ENCODE measurements at places on chromosomes 7 and 10.

DNA sequence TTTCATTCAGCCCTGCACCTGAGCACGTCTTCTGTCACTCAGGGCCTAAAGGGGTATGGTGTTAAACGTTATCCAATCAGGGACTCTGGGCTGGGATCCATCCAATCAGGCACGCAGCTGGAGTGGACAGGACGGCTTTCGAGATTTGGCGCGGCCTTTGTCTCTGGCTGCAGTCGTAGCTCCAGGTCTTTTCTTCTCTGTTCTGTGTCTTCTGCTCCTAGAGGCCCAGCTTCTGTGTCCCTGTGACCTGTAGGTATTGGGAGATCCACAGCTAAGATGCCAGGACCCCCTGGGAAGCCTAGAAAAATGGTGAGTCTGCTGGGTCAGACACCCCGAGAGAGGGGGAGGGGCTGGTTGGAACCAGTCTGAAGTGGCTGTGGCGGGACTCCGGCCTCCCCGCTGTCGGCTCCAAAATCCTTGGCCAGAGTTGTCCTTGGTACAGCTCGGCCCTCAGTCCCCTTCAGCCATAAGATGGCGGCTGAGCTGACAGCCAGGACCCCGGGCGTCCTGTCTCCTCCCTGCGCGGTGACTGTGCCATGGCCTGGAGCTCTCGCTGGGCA lies 11.7 kb upstream of the ZNF680 start:
- no peak for DNase-seq

GRCh38 chr10:98376485-98376884 lies 38.5 kb downstream of the PYROXD2 start:
- DNase-seq = no peak

DNA sequence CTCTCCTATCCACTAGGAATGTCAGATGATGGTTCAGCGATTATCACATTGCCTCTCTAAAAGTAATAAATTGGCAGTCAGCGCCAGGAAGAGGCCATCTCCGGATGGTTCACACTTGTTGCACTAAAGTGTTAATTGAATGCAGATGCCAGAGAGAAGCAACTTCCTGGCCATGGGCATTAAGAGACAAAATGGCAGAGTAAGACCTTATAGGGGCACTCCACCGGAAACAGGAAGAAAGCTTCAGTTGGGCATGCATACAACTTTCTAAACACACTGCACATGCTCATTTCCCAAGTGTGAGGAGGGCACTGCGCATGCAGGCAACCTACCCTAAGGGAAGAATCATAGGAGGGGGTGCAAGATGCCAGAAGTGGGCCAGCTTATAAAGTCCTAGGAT lies 71.7 kb upstream of the AUTS2 start:
- DNase-seq = no peak

GRCh38 chr7:112858838-112859237 lies 68.6 kb upstream of the TMEM168 start:
- DNase-seq = no peak

GRCh38 chr10:118818621-118819221 lies 64.0 kb upstream of the CACUL1 start:
- no peak for DNase-seq

DNA sequence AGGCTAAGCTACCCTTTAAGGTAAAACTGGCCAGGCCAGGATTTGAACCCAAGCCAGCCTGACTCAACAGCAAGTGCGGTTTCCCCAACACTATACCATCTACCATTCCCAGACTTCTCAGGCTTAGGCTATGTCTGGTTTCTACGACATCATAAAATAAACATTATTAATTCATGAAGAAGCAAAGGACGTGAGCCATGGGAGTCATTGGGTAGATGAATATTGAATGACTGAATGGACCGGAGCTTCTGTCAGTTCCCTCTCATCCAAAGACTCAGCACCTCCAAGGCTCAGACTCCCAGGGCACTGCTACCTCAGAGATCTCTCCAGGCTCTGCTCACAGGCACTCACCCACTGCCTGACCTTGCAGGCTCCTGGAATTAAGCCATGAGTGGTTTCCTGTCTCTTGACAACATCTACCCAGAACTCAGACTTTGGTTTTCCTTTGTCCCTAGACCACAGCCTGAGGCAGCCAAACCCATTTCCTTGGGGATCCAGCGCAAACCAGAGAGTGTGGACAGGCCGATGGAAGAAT lies 64.6 kb upstream of the STEAP1B start:
- DNase-seq = no peak

- DNase-seq = no peak
Measured at GRCh38 chr10:4635388-4635787, 190.6 kb upstream of the AKR1E2 start.

GRCh38 chr10:27242951-27243551 lies 2.5 kb upstream of the ACBD5 start:
- DNase-seq = peak; percentile 87

DNA sequence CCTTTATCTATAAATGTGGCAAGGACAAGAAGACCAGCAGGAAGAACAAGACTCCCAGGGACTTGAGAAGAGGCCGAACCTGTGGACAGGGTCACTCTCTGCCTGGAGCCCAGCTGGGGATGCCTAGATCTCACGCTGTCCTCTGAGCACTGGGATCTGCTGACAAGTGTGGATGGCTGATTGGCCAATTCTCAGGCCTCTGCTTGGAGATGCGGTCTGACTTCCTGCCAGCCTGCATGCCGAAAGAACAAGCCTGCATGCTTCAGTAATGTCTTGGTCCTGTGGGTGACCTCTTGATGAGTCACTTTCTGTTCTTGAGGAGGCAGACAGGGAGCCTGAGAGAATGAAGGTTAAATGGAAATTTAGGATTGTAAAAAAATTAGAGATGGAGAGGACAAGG lies 84.7 kb downstream of the TMEM178B start:
- DNase-seq = peak; percentile 4

- no peak for DNase-seq
Measured at GRCh38 chr7:84122582-84123360, 71.8 kb downstream of the SEMA3A start.

DNA sequence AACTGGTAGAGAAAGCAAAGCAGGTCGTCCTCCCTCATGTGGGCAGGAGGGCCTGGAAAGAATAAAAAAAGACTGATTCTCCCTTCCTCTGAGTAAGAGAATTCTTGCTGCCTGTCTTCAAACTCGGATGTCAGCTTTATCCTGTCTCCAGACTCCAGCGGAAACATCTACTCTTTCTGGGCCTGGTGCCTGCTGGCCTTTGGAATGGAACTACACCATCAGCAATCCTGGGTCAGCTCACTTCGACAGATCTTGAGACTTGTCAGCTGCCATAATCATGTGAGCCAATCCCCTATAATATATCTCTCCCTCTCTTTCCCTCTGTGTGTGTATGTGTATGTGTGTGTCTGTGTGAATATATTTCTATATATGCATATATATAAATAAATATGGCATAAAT lies 411.0 kb upstream of the DPP6 start:
- DNase-seq = no peak

GRCh38 chr10:110006358-110007160 lies 1.2 kb upstream of the ADD3 start:
- no peak for DNase-seq

DNA sequence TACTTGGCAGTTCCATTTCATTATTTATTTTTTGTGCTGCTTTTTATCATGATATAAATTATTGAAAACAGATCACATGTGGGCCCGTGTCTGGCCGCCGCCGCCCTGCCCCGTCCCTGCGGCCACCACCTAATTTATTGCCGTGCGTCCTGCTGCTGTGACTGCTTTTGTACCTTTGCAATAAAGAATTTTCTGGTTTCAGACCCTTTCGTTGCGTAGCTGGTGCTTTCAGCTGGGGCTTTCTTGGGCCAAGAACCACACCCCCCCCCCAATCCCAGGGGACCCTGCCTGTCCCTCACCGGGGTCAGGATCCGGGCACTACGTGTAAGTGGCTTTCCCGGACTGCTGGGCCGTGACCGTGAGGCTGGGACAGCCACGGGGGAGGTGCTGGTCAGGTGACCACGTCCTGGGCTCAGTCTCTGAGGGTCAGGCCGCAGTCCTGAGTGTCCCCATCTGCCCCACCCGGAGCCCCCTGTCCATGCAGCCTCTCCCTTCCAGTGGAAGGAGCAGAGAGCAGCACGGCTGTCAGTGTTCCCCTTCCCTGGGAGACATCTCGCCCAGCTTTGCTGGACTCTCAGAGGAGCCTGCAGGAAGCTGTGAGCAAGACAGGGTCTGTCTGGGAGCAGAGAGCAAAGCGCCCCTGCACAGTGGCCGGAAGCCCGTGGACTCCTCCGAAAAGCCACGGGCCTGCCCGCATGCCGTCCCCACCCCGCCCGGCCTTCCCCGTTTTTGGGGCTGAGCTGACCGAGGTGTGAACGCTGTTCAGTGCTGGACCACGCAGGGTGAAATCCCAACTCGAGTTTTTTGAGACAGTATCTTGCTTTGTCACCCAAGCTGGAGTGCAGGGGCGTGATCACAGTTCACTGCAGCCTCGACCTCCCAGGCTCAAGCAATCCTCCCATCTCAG lies 12.6 kb downstream of the MAFK start:
- DNase-seq = no peak

GRCh38 chr7:84998665-84999064 lies 188.2 kb downstream of the SEMA3D start:
- no peak for DNase-seq

DNA sequence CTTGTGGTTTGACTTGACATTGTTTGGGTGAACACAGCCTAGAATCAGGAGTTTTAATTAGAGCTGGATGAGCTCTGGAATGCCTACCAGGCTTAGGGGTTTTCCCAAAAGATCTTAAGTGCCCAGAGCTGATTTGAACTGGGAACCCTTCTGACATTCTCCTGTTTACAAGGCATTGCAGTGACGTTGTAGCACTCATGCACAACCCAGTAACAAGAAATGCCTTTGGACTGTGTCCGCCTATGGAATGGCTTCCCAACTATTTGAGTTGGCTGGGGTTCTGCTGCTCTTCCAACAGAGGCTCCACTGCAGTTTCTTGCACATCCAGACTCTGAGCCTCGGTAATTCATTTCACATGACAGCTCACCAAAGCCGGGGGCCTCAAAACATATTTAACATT lies 76.7 kb upstream of the MKX start:
- DNase-seq = no peak

GRCh38 chr10:75916906-75917305 lies 485.5 kb downstream of the LRMDA start:
- DNase-seq = no peak

DNA sequence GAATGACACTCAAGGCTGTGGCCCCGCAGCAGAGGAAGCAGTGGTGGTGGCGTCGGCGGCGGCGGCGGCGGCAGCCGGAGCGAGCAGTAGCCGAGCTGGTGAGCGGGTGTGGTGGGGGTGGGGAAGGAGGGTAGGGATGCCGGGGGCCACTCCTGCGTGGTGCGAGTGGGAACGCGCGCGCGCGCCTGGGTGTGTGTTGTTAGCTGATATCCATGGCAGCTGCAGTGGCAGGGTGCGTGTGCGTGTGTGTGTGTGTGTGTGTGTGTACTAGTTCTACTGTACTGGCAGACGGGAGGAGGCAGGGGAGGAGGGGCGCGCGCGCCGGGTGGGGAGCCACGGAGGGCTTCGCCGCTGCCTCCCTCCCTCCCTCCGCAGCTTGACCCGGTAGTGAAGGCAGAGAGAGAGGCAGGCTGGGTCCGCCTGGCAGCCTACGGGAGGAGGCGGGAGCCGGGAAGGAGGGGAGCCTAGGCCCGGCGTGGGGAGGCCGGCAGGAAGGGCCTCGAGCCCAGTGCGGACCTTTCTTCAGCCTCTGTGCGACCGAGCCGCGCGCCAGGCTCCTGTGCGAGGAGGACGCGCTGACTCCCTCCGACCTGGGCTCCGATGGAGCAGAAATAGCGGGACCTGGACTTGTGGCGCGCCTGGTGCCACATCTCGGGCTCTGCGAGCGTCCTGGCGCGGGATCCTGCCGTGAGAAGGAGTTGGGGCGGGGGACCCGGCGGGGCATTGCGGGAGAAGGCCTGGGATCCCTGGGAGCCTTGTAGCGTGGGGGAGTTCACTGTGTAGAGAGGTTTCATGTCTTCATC lies at the start of gene MAGI2:
Gene MAGI2 (minus strand): TSS at position 110 of the 803 bp plus-strand sequence. CDS start 347 bp downstream, outside the sequence.
- DNase-seq = no peak

GRCh38 chr7:30817371-30817767 lies 46.2 kb downstream of the MINDY4 start:
- no peak for DNase-seq

DNA sequence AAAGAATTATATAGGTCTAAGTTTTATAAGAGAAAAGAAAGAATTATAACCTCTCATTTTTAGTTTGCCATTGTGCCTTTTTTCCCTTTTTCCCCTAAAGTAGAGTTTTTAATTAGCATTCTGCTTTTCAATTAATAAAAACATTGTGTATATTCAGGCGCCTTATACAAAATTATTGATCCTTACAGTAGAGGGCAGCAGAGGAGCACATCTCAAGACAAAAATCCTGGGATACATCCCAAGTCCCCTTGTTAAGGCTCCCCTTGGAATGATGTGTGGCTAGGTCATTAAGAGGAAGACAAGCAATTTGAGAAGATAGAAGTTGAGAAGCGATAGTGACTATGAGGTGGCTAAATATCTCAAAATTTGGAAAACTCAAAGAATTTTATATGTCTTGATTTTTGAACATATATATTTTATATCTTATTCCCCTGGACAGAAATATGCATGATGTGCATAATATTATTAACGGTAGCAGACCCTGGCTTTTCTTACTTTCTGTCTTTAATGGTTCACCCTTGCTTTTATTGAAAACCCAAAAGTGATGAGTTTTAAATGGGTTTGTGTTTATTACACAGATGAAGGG lies 19.1 kb upstream of the TPK1 start:
- no peak for DNase-seq

DNA sequence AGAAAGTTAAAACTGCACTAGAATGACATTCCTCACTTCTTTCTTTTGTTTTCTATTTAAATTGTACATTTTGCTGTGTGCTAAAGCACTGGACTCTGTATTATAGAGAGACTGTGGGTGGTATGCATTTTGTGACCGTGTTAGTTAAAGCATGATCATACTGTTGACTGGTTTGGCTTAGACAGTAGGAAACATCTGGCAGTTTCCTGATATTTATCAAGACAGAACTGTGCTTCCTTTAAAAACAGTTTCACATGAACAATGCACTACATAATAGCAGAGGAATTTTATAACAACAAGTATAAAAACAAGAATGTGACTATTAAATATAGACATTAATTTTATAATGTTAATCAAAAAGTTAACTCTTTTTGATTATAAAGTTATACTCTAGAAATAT lies 23.1 kb downstream of the GNG11 start:
- DNase-seq = no peak

DNA sequence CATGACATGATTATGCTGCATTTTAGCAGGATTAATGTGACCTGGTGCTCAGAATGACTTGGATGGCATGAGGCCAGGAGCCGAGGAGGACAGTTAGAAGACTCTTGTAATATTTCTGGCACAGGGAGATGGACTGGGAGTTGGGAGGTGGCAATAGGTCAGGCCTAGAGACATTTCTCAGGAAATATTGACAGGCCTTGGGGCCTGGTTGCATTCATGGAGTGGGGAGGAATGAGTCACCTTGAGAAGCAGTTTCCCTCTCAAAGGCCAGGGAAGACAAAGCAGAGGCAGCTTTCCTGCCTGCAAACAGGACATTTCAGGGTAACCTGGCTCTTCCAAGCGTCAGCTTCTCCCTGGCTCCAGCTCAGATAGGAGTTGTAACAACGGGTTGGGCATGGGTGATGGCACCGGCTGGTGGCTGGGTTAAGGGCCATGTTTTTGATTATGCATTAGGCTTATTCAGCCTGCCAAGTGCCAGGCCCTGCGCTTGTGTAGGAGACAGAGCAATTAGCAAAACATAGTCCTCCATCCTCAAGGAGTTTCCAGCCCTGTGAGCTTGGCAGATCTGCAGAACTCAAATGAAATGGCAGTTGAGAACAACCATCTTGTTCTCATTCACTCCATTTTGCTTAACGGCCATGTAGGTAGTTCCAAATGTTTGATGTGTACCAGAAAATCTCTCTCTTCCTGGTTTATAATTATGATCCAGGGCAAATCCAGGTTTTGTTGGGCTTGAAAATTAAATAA lies 38.2 kb downstream of the HK1 start:
- DNase-seq = no peak

Data from activated CD4-positive, alpha-beta T cell treated with anti-CD3 and anti-CD28 coated beads, Interleukin-2, amount 50 U/mL, for 16 hours (primary cell).